ENCODE measurements at places on chromosomes 11 and 22.
A peak's percentile ranks its signal among the peaks of the same experiment; 100 is the strongest.

- DNase-seq = peak; percentile 13
Observed at GRCh38 chr11:68659158-68659921, 25.0 kb upstream of the GAL start.

DNA sequence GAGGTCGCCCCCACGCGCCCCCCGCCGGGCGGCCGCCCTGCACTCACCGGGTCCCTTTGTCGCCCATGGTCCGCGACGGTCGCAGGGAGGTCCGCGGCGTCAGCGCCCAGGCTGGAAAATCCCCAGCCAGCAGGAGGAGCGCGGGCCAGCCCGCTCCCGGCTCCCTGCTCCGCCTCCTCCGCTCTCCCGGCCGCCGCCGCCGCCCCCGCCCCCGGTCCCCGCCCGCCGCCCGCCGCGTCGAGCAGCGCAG, at the start of gene ARRB1:
TSS of gene ARRB1 (minus strand) at position 121 of the 250 bp plus-strand sequence. CDS start at position 67, 54 bp downstream.
- DNase-seq = no peak

DNA sequence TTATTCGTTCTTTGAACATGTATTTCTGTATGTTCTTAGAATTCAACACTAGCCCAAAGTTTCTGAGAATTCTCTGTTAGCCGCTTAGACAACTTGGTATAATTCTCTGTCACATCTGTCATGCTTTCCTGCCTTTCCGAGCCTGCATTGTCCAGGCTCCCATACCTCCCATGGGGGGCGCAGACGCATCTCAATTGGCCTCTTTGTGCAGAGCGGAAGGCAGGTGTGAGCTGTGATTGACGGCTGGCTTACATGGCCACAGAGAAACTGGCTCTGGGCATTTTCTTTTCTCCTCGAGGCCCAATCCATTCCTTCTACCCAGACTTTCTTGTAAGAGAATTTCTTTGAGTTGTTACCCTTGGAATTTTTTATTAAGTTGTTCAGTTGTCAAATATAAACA, 132.7 kb upstream of the SESN3 start:
- DNase-seq = no peak

GRCh38 chr11:111975076-111975806, 38.1 kb downstream of the DIXDC1 start:
- no peak for DNase-seq

GRCh38 chr11:129326921-129327320, 48.7 kb upstream of the BARX2 start:
- DNase-seq = no peak

DNA sequence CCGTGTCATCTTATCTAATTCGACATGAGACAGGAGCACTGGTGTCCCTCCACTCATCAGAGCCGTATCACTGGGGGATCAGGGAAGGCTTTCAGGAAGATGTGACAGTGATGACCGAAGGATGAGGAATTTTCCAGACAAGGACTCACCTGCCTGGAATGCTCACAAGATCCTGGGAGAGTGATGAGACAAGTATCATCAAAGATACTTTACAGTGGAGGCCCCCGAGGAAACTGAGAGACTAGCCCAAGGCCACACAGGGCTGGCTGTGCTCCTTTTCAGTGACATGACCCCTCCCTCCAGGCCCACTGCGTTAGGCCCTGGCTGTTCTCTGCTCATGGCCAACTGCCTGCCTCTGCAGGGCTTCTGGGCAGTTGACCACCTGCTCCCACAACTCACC, 13.0 kb downstream of the CLPB start:
- no peak for DNase-seq

GRCh38 chr11:80944758-80945157, 1503.9 kb upstream of the TENM4 start:
- no peak for DNase-seq

GRCh38 chr22:49629586-49630447, 197.9 kb downstream of the BRD1 start:
- DNase-seq = no peak

- no peak for DNase-seq
Observed at GRCh38 chr11:122424636-122425035, 230.9 kb upstream of the UBASH3B start.

- no peak for DNase-seq
Observed at GRCh38 chr22:48923165-48923865, 904.4 kb downstream of the BRD1 start.

DNA sequence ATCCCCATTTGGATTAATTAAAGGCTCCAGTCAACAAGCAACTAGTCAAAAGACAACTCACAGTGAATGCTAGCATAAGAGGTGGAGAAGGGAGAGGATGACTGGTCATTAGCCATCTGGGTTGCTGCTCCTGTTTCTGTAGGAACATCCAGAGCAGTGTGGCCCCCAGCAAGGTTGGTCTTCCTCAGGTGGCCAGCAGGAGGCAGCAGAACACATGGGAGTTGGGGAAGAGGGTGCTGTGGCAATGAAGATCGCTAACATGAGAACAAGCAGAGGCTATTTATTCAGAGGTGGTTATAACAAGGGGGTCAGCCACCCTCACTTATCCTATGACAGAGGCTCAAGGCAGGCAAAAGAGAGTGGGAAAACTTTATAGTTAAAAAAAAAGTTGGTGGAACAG, 21.3 kb downstream of the IZUMO1R start:
- peak; percentile 28 for DNase-seq

DNA sequence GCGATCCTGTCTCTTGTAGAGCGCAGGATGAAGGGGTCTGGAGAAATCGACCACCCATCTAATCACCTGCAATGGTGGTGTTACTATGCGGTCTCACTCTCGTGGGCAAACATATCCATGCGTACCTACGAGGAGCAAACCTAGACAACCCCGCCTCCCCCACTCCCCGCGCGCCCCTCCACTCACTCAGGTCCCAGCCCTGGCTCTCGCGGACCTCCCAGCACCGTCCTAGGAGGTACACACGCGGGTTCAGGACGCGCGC, 887 bp downstream of the TRPC6 start:
- DNase-seq = no peak

DNA sequence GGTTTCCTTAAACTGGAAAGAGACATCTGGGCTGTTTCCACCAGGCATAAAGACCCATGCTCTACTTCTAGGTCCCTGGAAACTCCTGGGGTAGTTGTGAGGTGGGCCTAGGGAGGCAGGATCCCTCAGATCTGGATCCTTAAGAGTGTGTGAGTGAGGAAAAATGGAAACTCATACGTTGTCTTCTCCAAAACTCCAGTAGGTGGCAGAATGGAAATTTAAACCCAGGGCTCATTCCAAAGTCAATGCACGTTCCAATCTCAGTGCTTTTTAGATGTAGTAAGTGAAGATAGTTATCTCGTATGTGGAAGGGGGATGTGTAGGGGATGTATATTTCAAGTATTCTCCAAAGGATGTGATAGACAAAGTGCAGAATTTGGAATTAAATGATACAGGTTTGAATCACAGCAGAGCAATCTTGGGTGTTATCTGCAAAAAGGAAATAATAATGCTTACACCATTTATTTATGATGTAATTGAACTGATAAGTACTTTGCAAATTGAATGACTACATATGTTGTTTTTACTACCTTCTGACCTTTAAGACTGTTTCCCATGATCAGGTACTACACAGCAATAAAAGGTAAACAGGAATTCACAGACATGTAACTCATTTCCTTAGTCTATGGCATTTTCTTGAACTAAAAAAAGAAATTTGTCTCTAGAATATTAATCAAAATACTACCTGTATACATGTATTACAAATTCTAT, 13.1 kb upstream of the MMP1 start:
- no peak for DNase-seq

DNA sequence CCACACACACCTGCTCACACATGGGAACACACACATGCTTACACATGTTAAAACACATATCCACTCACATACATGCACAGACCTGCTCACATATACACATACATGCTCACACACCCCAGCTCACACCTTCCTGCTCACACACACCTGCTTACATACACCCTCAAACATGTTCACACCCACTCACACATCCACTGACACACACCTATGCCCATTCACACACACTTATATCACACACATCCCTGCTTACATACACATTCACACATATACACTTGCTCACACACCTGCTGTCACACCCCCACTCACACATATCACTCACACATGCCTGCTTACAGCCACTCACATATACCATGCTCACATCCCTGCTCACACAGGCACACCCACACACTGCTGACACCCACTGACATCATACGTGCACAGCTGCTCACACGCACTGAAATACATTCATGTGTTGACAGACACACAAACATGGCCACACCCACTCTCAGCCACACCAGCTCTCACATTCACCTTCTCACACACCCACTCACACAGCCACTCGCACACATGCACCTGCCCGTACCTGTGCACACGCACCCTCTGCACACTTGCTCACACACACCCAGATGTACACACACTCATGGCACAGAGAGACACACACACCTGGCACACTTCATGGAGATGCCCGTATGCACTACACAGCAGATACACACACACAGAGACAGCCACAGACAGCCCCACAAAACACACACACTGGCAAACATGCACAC, 5.7 kb upstream of the MYBPC3 start:
- DNase-seq = no peak

GRCh38 chr11:26333906-26334305, 2.0 kb downstream of the ANO3 start:
- DNase-seq = no peak

DNA sequence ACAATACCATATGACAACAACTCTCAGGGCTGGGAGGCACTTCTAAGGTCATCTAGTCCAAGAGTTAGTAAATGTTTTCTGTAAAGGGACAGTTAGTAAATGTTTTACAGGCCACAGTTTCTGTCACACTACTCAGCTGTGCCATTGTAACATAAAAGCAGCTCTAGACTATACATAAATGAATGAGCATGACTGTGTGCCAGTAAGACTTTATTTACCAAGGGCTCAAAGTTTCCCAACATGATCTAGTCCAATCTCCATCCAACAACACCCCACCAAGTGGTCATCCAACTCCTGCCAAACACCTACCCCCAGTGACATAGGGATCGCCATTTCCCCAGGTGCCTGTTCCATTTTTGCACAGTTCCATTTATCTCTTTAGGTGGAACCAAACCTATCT, 12.1 kb downstream of the SERGEF start:
- no peak for DNase-seq

DNA sequence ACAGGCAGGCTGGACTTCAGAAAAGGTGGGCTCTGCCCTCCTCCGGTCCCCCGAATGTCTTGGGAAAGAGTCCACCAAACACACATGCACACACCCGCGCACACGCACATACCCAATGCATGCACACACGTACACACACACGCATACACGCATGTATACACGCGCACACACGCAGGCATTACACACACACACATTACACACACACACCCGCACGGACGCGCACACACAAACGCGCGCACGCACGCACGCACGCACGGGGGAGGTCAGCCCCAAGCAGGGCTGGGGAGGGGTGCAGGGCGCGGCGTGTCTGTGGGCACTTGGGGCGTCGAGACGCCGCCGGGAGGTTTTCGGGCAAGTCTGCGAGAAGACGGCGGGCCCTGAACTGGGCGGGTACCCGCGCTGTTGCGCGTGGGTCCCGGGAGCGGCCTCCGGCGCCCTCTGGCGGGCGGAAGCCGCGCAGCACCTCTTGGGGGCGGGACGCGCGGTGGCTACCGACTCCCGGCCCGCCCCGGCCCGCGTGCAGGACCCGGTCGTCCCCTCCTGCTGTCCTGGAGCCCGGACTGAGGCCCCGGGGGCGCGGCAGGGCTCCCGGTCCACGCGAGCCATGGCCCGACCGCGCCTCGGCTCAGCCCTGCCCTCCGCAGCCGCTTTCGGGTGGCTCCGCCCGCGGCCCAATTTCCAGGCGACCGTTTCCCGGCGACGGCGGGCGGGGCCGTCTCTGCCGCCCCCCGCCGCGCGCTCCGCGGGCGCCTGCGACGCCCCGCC, 3.6 kb downstream of the SEPTIN5 start:
- no peak for DNase-seq

DNA sequence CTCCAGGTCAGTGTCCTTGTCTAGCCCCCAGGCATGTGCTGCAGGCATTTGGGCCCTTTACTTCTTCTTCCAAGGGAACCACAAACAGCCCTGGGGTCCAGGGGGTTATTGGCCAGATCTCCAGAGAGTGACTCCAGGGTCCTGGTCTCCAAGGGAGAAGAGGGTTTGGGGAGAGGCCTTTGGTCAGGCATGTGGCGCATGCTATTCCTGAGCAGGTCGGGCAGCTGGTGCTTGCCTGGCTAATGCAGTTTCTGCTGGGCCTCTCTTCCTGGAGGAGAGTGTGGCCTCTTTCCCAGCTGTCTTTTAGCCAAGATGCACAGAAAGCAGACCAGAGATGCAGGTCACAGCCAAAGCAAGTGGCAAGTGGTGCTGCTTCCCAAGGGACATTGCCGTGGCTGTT, 3.8 kb upstream of the RFPL2 start:
- no peak for DNase-seq

- no peak for DNase-seq
Observed at GRCh38 chr11:114260077-114260476, 36.1 kb upstream of the NNMT start.

- no peak for DNase-seq
Observed at GRCh38 chr22:46150655-46151477, 540 bp downstream of the PPARA start.

GRCh38 chr22:50004918-50005317, 7.6 kb downstream of the IL17REL start:
- no peak for DNase-seq

DNA sequence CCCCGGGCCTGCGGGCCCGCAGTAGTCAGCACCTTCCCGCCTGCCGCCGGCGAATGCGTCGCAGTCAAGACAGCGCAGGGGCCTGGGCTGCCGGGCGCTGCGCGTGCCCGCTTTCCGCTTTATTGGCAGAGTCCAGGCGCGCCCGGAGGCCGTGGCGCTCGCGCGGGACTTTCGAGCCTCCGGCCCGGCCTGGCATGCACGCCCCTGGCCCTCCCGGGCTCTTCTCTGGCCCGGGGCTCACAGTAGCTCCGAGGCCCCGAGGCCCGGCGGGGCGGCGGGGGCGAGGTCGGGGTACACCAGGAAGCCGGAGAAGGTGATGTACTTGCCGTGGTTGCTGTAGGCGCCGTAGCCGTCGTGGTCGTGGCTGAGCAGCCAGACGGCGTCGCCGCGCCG, 3.1 kb downstream of the FAM180B start:
- DNase-seq = no peak

DNA sequence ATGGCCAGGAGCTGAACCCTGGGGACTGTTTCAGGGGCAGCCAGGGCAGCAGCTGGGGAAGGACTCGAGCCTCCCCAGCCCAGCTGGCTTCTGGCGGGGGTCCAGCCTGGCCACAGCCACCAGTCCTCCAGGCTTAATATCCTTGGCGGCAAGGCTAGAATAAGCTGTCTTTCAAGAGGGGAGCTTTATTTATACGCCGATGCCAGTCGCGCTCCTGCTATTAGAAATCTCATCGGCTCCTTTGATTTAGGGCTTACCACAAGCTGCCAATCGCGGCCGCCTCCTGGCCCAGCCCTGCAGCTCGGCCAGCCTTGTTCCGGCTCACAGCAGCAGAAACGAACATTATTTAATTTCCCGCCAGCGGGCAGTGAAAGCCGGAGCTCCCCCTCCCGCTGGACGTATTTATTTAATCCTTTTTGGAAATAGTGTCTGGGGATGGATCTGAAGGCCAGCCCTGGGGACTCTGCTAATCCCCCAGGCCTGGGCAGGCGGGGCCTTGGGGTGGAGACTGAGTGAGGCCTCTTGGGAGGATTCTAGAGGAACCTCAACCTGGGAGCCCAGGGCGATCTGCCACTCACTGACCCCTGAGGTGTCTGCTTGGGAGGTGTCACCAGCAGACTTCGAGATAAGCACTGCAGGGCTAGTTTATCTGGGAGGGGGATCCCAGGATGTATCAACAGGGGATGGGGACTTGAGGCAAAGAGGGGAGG, 363.1 kb downstream of the MN1 start:
- DNase-seq = no peak

GRCh38 chr11:60085909-60086308, 2.6 kb upstream of the MS4A2 start:
- DNase-seq = no peak
